ENCODE measurements at places on chromosomes 3 and 15. TPM values are rescaled to one million over a fixed set of nuclear protein-coding genes. Genes with fewer than 3 reads are reported as not detected.

DNA sequence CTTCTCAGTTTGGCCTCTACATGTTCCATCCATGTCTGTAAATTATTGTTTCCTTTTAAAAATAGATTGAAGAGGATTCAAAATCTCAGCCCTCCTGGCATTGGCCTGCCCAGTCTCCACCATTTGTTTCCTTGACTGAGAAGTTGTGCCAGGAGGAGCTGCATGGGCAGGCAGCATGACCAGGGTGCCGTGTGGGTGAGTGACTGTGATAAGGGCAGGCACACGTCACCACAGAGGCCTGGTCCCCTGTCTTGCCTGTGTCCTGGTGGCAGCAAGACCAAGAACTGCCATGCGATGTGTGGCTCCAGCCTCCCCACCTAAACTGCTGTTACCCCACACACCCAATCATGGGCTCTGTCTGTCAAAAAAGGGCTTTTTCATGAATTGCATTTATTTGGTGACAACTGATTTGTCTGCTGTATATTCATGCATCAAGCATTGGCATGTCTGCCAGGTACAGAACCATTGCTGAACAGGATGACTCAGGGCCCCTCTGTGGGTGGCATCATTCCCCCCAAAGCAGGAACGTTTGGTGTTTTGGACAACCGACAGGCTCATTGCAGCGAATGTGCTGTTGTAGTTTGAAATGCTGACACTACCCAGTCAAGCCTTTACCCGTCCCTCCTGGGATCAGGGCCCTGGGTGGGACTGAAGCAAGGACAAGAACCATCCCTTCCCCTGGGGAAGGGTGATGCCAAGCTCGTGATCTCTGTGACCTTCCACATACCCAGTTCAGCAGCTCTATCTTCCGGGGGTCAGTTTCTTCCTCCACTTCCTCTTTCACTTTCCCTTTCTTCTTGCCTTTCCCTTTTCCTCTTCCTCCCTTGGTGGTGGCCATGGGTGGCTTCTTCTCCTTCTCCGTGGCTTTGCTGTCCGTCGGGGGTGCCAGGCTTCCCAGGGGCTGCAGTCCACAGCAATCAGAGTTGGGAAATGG lies 51.6 kb downstream of the TRPM1 start:
- DNase-seq: no peak

The CASR gene
- total RNA-seq: not detected

The CYP11A1 gene
- not detected for total RNA-seq

The GASK1A gene
- total RNA-seq: 57.1 TPM

DNA sequence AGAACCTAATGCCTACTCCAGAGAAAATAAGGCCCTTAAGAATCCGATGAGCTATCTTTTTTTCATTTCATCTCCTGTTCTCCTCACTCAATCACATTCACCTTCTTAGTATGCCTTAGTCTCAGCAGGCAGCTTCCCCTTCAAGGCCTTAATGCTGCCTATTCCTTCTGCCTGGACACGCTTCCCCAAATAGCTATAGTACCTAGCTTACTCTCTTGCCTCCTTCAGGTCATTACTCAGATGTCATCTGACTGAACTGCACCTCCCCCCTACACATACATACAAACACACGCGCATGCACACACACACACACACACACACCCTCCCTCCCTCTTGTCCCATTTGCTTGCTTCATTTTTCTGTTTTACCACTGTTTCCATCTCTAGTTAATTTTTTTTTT lies 191.5 kb upstream of the MLF1 start:
- no peak for DNase-seq

The FAN1 gene
- 38.3 TPM for total RNA-seq

DNA sequence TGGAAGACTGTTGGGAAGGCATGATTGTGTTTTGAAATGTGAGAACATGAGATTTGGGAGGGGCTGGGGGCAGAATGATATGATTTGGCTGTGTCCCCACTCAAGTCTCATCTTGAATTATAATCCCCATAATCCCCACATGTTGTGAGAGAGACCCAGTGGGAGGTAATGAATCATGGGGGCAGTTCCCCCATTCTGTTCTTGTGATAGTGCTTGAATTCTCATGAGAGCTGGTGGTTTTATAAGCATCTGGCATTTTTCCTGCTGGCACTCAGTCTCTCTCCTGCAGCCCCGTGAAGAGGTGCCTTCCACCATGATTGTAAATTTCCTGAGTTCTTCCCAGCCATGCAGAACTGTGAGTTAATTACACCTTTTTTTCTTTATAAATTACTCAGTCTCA lies 430.5 kb downstream of the OTOL1 start:
- DNase-seq: no peak

The B4GALT4 gene
- total RNA-seq: 35.0 TPM

Measured in uterus (tissue), 4 donors.